ENCODE measurements at places on chromosomes 7 and 10. TPM values are rescaled to one million over a fixed set of nuclear protein-coding genes. Genes with fewer than 3 reads are reported as not detected.

- no peak for DNase-seq
Measured at GRCh38 chr10:92734301-92734700, 44.5 kb downstream of the HHEX start.

- no peak for DNase-seq
Measured at GRCh38 chr10:76297780-76298281, 866.4 kb downstream of the LRMDA start.

DNA sequence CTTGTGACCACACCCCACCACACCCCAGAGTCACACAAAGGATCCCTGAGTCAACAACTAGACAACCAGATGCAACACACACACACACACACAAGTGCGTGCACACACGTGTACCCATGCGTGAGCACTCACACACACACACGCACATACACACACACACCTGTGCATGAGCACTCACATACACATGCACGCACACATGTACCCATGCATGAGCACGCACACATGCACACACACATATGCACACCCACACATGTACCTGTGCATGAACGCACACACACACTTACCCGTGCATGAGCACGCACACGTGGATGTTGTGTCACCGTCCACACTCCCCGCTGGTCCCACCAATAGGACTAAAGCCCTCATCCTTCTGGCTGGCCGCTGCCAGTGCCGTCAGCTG lies 60.4 kb downstream of the HTR5A start:
- no peak for DNase-seq

The KNDC1 gene
- total RNA-seq: 1.2 TPM
